ENCODE measurements at places on chromosomes 5 and 9. TPM values are rescaled to one million over a fixed set of nuclear protein-coding genes. Genes with fewer than 3 reads are reported as not detected.

- DNase-seq, result no peak
Observed at GRCh38 chr5:124713595-124713994, 32.8 kb downstream of the ZNF608 start.

DNA sequence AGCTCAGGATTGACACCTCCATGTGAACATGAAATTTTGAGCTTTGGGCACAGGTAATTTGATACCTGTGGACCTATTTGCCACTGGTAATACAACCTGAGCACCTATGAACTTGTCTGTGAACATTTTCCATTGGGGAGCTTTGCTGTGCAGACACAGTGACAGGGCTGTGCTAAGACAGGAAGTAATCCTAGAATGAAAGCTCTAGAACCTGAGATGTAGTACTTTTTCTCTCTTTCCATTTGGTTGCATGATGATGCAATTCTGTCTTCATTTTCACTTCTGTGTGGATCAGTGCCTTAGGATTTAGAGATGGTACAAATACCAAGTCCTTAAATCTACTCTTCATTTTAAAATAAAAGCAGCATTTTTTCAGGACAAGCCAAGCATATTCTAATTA is 216.9 kb downstream of the NR3C1 start:
- no peak for DNase-seq

GRCh38 chr9:116157436-116158138 is 4.0 kb downstream of the PAPPA start:
- DNase-seq, result peak; percentile 56

PDZD2 gene
- total RNA-seq, result 3.6 TPM

OLFML2A gene
- 7.4 TPM for total RNA-seq

DNA sequence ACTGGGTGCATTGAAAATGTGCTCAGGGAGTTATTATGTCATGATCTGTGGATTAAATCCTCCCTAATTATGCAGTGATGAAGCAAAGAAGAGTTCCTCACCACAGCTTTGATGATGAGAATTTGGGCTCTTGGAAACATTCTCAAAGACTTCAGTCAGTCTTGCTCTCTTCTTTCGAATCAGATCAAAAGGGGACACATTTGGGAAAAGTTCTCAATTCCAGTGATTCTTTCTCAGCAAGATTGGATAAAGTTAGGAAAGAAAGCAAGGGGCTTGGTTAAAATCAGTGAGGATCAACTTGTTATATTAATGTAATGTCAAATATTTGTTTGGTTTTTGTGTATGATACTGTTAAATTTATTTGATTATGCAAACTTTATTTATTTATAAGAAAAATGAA is 411.3 kb upstream of the ACTBL2 start:
- DNase-seq, result no peak

GRCh38 chr5:157308836-157309465 is 43.0 kb downstream of the CYFIP2 start:
- no peak for DNase-seq

- no peak for DNase-seq
Observed at GRCh38 chr5:33934176-33934575, 2.0 kb upstream of the RXFP3 start.

GRCh38 chr5:96338624-96339415 is 94.2 kb downstream of the PCSK1 start:
- no peak for DNase-seq

GRCh38 chr5:140145818-140146522 is 20.2 kb downstream of the IGIP start:
- DNase-seq, result peak; percentile 91

GRCh38 chr5:39992617-39993202 is 567.9 kb upstream of the DAB2 start:
- no peak for DNase-seq

GRCh38 chr5:120368923-120369715 is 95.0 kb upstream of the PRR16 start:
- peak; percentile 5 for DNase-seq

DNA sequence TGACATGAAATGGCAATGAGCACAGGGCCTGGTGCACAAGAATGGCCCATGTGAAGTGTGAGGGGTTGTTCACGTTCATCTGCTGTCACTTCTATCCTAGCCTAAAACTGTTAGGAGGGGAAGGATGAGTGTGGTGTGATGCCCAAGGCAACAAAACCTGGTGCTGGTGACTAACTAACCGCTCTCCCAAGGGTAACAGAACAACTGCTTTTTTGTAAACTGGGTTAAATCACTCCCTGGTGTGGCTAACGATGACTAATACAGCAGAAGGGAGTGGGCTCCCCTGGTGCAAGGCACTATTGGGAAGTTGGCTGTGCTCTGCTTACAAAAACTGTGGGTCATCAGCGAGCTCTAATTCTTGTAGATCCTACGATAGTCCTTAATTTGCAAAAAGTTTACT is 103.2 kb upstream of the VCAN start:
- no peak for DNase-seq

GRM6 gene
- not detected for total RNA-seq

TMEM8B gene
- 2.0 TPM for total RNA-seq

DNA sequence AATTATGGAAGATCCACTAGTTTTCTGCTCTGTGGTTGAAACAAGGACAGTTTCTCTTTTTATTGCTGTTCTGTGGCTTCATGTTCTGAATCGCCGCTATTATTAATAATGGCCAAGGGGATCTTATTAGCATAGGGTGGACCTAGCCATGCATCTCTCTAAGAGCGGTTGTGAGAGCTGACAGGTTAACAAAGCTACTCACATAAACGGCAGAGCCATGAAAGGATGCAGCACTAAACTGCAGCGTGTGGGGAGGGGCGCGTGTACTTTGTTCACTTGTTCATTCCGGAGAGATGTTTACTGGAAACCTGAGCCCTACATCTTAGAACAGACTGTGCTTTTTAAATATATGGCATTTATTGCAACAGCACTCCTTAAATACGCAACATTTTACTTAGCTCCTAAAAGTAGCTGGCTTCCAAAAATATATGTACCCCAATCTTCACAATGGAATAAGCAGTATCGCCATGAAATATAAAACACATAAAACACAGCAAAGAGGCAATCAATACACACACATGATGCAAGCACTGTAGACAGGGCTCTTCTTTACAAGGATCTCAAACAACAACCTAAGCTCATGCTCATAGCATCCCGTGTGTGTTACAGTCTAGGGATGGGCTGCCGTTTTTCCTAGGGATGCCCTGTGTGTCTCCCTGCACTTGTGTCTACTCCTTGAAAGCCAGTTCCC is 424.6 kb downstream of the MED10 start:
- no peak for DNase-seq

GRCh38 chr5:143843461-143843860 is 31.5 kb downstream of the HMHB1 start:
- DNase-seq, result no peak

- no peak for DNase-seq
Observed at GRCh38 chr5:93925321-93925720, 183.9 kb upstream of the POU5F2 start.

Measured in H7 (cell line).